ENCODE measurements at places on chromosomes 13 and 19. TPM values are rescaled to one million over a fixed set of nuclear protein-coding genes. Genes with fewer than 3 reads are reported as not detected.

The YJEFN3 gene
- 18.2 TPM for total RNA-seq

DNA sequence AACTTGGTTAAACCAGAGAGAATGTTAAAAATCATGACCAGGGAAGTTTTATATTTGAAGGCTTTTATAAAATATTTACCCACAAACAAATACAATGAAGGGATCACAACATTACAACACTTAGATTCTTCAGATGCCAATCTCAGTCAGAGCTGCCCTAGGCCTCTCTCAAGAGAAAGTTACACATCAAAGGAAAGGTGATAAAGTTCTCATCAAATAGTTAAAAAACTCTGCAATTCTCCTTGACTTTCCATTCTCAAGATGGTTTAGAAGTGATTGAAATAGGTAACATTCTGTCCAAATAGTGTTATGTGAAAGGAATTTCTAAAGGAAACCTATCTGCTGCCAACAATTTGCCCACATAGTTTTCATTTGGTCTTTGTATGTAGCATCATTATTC is 1115.2 kb upstream of the MIR17HG start:
- no peak overlapping the region for H3K27ac ChIP-seq
- no peak for DNase-seq
- no peaks in the 10 kb centered on the region for H3K27me3 ChIP-seq
- no peaks in the 10 kb centered on the region for H3K4me1 ChIP-seq
- H3K4me3 ChIP-seq, result no peak overlapping the region

The ZNF225 gene
- total RNA-seq, result 1.9 TPM

GRCh38 chr13:58960888-58961287 is 1202.8 kb downstream of the DIAPH3 start:
- no peaks in the 10 kb centered on the region for H3K27me3 ChIP-seq
- no peaks in the 10 kb centered on the region for H3K36me3 ChIP-seq
- no peaks in the 10 kb centered on the region for H3K4me1 ChIP-seq
- DNase-seq, result no peak

- H3K27me3 ChIP-seq, result peaks cover 66% of the 10 kb centered on the region
- peak within 1 kb of the TSS; percentile 61 for H3K27ac ChIP-seq
- H3K4me3 ChIP-seq, result peak within 1 kb of the TSS; percentile 83
- DNase-seq, result peak; percentile 58
- H3K36me3 ChIP-seq, result no peaks in the 10 kb centered on the region
Observed at GRCh38 chr19:10289836-10290356, at the start of gene ICAM5. Gene ICAM5 (plus strand): TSS chr19:10289952. CDS start chr19:10290044, 92 bp downstream.

The UPK1A gene
- total RNA-seq, result 0.86 TPM

GRCh38 chr13:112079696-112080095 is 12.7 kb downstream of the SOX1 start:
- no peaks in the 10 kb centered on the region for H3K4me1 ChIP-seq
- H3K36me3 ChIP-seq, result peaks cover 3% of the 10 kb centered on the region
- no peak overlapping the region for H3K27ac ChIP-seq

GRCh38 chr13:71210861-71211260 is 656.1 kb downstream of the DACH1 start:
- H3K27ac ChIP-seq, result no peak overlapping the region
- no peak for DNase-seq
- no peaks in the 10 kb centered on the region for H3K36me3 ChIP-seq
- H3K27me3 ChIP-seq, result no peaks in the 10 kb centered on the region

The RUBCNL gene
- 17.3 TPM for total RNA-seq

The PGLYRP1 gene
- not detected for total RNA-seq

The SERTAD3 gene
- 12.6 TPM for total RNA-seq
